ENCODE measurements at places on chromosomes 3 and 15. TPM values are rescaled to one million over a fixed set of nuclear protein-coding genes. Genes with fewer than 3 reads are reported as not detected.

Gene SERINC4
- total RNA-seq: 0.38 TPM

Gene NAALADL2
- total RNA-seq: 0.14 TPM

Gene GMPPB
- 24.6 TPM for total RNA-seq

Gene DUOXA2
- total RNA-seq: not detected

Gene CACNA2D2
- 5.9 TPM for total RNA-seq

Gene ALPK3
- 0.81 TPM for total RNA-seq

Gene EXD1
- total RNA-seq: 0.22 TPM

Gene GADL1
- not detected for total RNA-seq

GRCh38 chr15:88312941-88313579 lies 56.5 kb upstream of the NTRK3 start:
- no peak for DNase-seq

GRCh38 chr3:24548278-24548677 lies 53.6 kb upstream of the THRB start:
- DNase-seq: no peak

- DNase-seq: no peak
Measured at GRCh38 chr3:109195815-109196214, 59.3 kb downstream of the C3orf85 start.

- DNase-seq: no peak
Measured at GRCh38 chr3:114584734-114585371, 291.0 kb downstream of the TIGIT start.

DNA sequence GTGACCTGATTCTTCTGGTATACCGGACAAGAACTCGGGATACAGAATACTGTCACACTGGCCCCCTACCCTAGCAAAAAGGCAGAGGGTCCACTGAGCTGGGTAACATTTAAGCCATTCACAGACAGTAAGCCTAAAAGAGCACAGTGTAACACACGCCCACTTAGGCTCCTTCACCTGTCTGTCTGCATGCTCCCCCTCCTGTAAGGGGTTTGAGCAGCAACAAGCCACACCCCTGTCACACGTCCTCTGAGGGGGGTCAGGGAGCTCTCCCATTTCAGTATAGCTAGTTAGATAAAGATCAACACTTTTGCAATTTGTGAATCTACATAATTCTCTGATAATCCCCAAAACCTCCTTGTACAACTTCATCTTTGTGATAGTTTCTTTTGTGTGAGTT lies 586.3 kb upstream of the LMCD1 start:
- DNase-seq: no peak

DNA sequence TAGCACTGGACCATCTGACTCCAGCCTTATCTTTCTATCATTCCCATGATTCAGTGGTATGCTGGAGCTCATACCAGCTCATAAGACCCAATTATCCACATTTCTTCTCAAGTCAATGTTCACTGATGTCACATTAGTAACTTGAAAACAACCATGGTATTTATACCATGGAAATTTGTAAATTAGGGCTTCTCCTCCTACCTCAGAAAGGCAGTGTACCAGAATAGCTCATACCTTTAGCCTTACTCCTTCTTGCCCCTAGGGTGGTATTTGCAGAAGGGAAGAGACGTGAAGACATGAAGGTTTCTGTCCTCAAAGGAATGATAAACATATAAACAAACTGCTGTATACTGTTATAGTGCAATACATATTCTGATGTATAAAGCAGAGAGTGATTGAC lies 114.2 kb downstream of the NEK11 start:
- no peak for DNase-seq

DNA sequence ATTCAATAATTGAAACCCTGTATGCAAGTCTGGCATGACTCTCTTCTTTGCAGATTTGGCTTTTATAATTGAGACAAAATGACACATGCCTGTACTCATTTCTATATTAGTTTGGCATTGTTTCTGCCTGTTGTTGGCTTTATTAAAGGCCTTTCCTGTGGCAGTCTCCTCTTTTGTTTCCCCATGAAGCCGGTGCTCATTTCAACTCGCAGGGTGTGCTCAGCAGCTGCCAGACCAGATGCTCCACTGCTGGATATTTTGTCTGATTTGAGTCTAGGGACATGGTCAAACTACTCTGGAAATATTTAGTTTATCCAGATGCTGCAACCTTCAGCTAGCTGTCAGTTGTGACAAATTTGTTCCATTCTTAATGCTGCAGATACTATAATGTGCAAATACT lies 445.3 kb downstream of the NAALADL2 start:
- DNase-seq: no peak

GRCh38 chr15:62320259-62320658 lies 155.2 kb upstream of the C2CD4B start:
- DNase-seq: no peak

- peak; percentile 10 for DNase-seq
Measured at GRCh38 chr3:193673845-193674244, 80.8 kb downstream of the OPA1 start.

- DNase-seq: peak; percentile 67
Measured at GRCh38 chr3:58217209-58217811, 6.5 kb upstream of the DNASE1L3 start.

DNA sequence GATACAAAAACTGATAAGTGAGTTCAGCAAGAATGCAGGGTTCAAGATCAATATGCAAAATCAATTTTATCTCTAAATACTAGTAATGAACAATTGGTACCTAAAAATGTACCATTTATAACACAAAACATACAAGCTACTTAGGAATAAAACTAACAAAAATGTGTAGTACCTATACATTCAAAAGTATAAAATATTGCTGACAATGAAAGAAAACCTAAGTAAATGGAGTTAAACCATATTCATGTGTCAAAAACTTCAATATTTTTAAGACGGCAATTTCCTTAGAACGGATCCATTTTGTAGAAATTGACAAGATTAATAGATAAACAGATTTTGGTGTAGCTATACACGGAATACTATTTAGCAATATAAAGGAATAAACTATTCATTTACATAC lies 343.1 kb upstream of the CCDC54 start:
- no peak for DNase-seq
